Peyer's patch (tissue), 4 donors: ENCODE measurements at places on chromosomes 4 and X. TPM values are rescaled to one million over a fixed set of nuclear protein-coding genes. Genes with fewer than 3 reads are reported as not detected.

TAF7L gene
- not detected for total RNA-seq

TMSB15A gene
- not detected for total RNA-seq

CFAP99 gene
- total RNA-seq: not detected

CASP3 gene
- 23.1 TPM for total RNA-seq

PLK4 gene
- 4.2 TPM for total RNA-seq

CETN2 gene
- 9.8 TPM for total RNA-seq

KLB gene
- total RNA-seq: 0.66 TPM

GLA gene
- total RNA-seq: 25.6 TPM

PDE6B gene
- total RNA-seq: not detected

MTNR1A gene
- not detected for total RNA-seq

F8A2 gene
- total RNA-seq: not detected

ZFP92 gene
- 0.83 TPM for total RNA-seq

REPS2 gene
- 7.4 TPM for total RNA-seq

EFHC2 gene
- total RNA-seq: 3.4 TPM
